ENCODE measurements at places on chromosomes 5 and 9.

DNA sequence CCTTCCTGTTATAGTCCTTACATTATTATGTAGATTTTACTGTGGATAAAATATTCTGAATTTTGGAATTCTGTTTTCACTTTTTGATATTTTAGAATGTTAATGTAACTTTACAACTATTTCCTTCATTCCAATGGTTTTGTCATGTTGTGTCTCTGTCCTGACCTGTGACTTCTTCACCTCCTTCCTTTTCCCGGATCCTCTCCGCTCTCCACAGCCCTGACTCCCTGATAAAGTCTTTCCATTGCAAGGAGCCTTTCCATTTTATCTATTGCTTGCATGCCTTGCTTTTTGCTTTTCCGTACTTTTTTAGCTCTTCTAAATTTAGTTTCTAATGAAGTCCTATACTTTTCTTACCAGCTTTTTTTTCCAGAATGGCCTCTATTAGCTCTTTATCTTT is 117.6 kb upstream of the ARRDC3 start:
- no peak for DNase-seq

DNA sequence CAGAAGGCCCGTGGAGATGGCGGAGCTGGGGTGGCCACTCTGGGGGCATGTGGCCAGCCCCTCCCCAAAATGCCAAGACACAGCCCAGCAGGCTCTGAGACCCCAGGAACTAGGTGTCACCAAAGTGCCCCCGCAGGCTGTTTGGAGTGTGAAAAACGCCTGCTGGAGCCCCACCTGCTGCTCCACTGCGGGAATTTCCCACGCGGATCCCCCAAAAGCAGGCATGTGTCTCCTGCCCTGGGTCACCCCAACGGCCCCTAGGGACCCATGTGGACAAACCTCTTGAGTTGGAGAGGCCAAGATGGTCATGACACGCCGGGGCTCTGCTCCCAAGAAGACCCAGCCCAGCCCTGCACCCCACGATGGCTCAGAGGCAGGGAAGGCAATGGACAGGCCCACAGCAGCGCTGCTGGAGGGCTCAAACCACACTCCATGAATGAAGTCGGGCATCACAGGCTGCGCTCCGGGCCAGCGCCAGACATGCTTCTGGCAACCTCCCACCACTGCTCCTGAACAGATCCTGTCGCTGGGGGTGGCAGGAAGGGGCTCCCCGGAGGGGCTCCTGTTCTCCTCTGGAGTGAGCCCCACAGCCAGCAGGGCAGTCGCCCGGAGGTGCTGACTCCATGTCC is 15.3 kb downstream of the NOTCH1 start:
- DNase-seq: no peak

GRCh38 chr9:119273325-119273904 is 95.8 kb downstream of the BRINP1 start:
- DNase-seq: no peak

GRCh38 chr9:92245005-92245797 is 48.3 kb downstream of the IARS1 start:
- no peak for DNase-seq

DNA sequence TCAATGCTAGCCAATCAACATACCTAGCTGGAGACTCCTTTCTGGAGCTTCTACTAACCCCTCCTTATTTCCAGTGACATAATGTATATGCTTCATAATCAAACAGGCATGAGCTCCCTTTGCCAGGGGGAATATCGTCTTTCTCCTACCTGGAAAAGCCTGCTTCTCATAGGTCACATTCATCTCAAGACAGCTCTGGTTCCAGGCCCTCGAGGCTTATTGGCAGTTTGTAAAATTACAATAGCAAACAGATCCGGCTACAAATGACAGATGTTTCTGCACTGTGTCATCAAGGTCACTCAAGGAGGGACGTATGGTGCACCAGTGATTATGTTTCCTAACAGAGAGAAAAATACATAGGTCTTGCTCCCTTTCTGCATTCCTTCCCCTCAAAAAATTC is 140.0 kb downstream of the SAXO1 start:
- DNase-seq: no peak

DNA sequence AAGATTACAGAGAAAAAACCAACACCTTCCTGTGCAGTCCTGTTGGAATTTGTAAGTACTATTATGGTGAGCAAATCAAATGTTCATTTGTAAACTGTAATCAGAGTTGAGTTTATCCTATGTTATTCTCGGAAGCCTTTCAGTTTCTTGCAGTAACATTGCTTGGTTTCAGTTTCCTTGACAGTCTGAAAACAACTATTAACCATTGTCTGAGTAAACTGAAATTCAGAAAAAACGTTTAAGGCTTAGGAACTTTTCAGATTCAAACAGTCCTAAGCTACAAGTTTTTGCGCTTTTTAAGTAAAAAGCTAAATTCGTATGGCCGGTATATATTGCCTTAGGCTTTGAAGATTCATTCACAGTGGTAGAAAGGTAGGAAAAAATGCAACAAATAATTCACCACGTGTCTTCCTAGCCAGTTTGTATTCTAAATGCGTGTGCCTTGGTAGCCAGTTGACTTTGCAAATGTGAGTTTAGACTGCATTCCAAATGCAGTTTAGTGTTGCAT is 2.5 kb downstream of the GPBP1 start:
- DNase-seq: no peak

DNA sequence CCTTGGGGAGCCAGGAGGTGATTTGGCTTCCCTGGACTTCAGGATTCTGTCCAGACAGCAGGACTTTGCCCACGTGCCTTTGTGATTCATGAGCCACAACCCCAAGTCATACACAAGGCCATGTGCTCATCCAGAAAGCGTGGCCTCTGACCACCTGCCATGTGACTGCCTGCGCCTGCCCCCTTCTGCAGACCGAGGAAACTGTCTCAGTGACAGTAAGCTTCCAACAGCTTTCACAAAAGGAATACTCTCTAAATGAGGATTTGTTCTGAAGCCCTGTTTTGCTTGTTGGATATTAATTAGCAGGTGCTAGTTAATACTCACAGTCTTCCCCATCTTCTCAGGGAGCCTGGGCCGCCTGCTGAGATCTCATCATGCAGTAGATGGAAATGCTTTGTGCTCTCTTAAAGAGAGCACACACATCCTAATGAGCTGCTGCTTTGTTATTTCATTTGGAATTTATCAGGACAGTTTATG is 36.9 kb upstream of the ANGPTL2 start:
- no peak for DNase-seq

- no peak for DNase-seq
Observed at GRCh38 chr9:131651599-131651998, 88.3 kb downstream of the RAPGEF1 start.

GRCh38 chr9:88537761-88538091 is 2.7 kb downstream of the NXNL2 start:
- peak; percentile 39 for DNase-seq

- DNase-seq: no peak
Observed at GRCh38 chr5:56608217-56608925, 207.0 kb upstream of the MAP3K1 start.

- DNase-seq: no peak
Observed at GRCh38 chr5:98773214-98773463, 324 bp upstream of the RGMB start.

GRCh38 chr9:72362118-72362531 is 2.9 kb downstream of the ZFAND5 start:
- DNase-seq: no peak

DNA sequence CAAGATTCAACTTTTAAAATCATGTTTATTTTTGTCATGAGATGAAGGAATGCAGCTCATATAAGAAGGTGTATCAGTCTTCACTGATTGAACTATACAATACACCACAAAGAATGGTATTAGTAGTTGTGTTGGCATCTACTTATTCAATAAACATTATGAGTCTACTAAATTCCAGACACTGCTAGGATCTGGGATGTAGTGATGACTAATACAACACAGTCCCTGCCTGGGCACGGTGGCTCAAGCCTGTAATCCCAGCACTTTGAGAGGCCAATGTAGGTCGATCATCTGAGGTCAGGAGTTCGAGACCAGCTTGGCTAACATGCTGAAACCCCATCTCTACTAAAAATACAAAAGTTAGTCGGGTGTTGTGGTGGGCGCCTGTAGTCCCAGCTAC is 171.4 kb upstream of the NFIB start:
- no peak for DNase-seq

- no peak for DNase-seq
Observed at GRCh38 chr5:45507178-45507577, 189.0 kb downstream of the HCN1 start.

GRCh38 chr5:19739671-19740070 is 248.3 kb downstream of the CDH18 start:
- no peak for DNase-seq

DNA sequence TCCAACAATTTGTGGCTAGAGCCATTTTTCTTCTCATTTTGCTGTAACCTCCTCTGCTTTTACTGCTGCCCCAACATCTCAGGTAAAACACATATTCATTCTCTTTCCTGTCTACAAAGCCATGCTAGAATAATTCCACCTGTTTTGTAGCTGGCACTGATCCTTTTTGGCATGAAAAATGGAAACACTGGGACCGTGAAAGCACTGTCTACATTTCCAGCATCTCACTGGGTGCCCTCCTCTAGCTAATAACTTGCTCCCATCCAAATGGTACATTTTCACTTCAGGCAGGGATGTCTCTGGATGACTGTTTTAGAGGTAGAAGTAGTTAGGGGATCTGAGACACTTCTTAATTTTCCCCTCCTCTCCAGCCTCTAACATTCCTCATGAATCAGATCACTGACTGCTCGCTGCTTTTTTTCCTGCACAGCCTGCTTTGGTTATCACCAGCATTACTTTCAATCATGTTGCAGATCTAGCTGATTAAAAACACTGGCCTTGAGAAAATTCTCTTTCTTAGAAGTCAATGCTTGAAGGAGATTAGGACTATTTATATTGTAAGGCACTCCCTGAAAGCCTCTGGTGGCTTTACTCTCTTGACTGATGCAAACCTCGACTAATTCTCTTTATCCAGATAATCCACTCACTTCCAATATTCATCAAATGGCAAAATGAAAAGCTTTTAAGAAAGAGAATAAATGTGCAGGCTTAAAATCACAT is 1312.6 kb upstream of the DMAC1 start:
- DNase-seq: no peak

DNA sequence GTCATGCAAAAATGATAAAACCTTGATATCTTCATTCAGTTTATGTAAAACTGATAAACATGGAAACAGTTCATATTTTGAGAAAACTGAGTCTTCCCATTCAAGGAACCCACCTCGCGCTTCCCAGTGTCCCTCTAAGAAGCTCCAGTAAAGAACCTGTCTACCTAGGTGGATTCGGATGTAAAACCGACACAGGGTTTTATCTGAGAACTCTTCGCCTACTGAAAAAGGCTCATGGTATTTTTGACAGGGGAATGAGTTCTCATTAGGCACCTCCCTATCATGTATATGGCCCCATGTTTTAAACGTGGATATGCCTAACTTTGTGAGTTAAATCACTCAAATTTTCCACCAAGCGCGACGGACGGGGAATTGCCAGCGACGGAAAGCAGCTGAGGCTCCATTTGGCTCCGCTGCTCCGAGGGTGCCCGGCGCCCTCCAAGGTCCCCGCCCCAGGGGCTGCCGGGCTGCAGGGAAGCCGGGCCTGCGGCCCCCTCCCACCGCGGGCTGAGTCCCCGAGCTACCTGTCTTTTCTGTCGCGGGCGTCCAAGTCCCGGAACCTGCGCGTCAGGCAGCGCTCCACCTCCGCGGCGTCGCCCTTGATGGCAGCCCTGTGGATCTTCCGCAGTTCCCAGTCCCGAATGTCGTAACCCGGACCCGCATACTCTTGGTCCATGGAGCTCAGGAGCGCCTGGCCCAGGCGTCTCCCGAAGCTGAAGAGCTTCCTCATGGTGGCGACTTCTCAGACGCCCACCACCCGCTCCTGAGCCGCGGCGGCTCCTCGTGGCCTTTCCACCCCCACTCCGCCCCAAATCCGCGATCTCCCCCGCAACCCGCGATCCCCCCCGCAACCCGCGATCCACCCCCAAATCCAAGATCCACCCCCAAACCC is 594 bp downstream of the ANKRD18A start:
- no peak for DNase-seq

- DNase-seq: no peak
Observed at GRCh38 chr9:29006628-29007027, 1433.3 kb upstream of the C9orf72 start.

DNA sequence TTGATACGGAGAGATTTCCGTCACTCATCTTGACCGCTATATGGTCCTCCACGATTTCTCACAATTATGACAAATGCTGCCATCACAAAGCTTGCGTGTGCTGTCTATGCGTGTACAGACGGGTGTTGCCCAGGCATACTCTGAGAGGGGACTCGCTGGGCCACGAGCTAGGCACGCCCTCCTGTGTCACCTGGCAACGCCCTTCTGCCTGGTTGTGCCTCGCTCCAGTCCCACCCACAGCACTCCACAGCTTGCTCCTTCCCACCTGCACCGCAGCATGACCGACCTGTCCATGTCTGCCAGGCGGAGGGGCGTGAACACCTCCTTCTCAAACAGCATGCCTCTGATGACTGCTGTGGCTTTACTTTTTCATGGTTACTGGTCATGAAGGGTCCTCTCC is 55.6 kb downstream of the CAMSAP1 start:
- DNase-seq: no peak

DNA sequence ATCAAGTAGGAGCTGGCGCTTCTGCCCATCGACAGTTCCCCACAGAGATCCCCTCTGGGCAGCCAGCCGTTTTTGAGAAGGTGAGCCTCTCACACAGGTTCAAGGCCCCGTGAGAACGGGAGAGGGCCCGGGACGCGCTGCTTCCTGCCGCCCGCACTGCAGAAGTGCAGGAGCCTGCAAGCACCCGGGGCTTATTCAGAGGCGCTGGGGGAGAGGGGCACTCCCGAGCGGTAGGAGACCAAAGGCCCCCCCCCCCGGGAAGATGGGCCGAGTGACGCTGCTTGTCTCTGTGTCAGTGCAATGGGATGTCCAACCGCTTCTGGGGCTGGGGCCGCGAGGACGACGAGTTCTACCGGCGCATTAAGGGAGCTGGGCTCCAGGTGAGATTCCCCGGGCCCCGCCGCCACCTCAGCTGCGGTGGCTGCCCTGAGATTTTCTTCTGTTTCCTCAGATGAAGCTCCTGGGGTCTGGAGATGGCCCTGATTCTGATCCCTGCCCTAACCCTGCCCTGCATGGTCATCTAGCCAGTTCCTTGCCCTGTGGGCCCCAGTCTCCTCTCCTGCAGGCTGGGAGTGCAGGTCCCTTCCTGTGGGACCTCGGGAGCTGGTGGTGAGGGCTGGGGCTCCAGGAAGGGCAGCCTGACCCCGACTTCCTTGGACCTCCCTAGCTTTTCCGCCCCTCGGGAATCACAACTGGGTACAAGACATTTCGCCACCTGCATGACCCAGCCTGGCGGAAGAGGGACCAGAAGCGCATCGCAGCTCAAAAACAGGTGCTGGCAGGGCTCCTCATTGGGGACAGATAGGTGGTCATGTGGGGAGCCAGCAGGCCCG is 8.5 kb downstream of the B4GALT7 start:
- DNase-seq: no peak

- DNase-seq: no peak
Observed at GRCh38 chr9:9961487-9961886, 651.3 kb downstream of the PTPRD start.

- no peak for DNase-seq
Observed at GRCh38 chr5:305459-305858, 16.1 kb upstream of the AHRR start.

DNA sequence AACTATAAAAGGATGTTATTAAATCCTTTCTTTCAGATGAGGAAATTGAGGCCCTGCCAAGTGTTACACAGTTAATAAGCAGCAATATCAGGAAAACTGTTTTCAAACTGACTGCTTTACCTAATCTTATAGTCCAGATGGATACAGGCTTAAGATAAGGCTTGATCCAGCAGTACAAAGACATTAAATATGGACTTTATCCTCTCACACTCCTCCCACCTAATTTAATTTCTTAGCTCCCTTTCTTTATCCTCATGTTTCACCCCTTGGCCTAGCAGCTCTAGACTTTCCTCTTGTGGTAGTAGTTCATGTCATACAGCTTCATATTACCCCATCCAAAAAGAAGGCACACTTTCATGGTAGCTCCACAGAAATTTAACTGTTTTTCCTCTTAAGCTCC is 164.5 kb downstream of the BAAT start:
- DNase-seq: no peak

Measured in DMS 273 treated with DMSO at 0.1 percent for 48 hours (cell line).